Frontal cortex (tissue), 4 donors: ENCODE measurements at places on chromosomes 1 and 21.

- no peak for DNase-seq
Observed at GRCh38 chr1:90924982-90925381, 96.9 kb downstream of the ZNF644 start.

DNA sequence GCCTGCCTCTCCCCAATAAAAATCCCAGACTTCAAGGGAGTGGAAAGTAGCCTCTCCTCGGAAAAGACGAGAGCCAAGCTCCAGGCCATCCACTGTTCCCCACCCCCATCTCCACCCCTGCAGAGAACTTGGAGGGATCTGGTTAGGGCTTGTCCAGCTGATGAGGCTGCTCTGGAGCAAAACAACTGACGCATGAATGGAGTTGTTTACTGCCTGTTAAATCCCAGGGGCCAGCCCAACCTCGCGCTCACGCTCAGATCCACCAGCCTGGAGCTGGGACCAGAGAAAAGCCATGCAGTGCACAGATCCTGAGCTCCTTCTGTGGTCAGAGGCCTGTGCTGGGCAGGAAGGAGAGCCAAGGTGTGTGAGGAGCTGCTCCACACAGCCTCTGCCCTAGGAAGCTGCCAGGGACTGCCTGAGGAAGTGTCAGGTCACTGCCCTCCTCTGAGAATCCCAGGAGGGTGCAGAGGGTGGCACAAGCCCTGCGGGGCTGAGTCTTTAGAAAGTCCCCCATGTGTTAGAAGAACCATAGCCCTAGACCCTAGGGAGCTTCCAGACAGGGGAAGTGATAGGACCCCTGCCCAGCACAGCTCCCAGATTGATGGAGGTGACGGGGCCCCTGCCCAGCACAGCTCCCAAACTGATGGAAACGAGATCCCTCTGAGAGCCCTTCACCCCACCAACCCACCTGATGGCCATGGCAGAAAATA, 109.0 kb upstream of the IPO9 start:
- DNase-seq: no peak

GRCh38 chr1:241551759-241552638, 19.8 kb downstream of the KMO start:
- no peak for DNase-seq

GRCh38 chr21:27083144-27083543, 116.3 kb upstream of the ADAMTS5 start:
- DNase-seq: no peak

DNA sequence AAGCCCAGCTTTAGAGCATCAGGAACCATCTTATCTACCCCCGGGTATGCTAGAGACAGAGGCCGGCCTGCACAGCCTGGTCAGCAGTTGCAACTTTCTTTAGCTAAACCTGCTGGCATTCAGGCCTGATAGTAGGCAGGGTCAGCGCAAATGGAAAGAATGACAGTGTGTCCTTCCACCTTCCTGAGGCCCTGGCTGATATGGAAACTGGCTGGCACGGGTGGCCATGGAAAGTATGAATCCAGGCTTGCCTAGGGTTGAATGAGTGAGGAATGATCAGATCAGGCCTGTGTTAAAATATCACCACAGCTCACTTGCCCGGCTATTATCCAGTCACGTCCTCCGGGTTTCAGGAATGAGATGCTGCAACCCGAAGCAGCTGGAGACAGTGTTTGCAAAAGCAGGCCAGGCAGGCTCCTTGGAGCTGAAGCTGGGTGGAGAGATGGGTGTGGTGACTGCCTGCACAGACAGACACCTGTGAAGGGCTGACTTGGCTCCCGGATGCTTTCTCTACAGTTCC, 34.7 kb downstream of the RCAN1 start:
- DNase-seq: no peak

GRCh38 chr1:228555074-228555994, 68.2 kb downstream of the RNF187 start:
- no peak for DNase-seq

- DNase-seq: no peak
Observed at GRCh38 chr1:10132852-10133251, 77.5 kb upstream of the KIF1B start.

DNA sequence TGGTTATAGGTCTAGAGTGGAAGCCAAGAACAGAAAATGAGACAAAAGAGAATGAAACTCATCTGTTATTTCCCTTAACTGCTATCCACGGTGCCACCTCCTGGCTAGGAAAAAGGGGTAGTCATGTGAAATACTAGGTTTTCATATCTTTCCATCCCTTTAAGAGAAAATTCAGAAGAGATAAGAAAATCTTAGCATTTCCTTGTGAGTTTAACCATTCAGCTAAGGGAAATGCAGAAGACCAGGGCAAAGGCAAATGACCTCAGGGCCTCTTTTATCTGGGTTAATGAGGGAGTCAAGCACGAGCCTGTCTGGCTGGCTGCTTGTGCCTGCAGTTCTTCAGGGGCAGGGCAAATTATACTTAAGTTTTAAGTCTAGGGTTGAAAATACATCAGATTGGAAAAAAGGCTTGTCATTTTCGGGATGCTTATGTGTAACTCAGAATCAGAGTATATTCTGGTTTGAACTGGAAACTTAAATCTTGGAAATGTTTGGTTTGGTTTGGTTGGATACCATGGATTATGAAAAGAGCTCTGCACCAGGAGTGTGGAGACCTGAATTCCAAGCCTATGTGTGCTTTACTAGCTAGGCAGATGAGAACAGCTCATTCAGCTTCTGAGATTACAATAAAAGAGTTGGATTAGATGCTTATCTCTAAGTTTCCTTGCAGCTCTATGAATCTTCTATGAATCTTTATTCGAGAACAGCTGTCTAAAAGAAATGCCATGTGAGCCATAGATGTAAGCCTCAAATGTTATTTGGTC, 19.9 kb downstream of the NIBAN1 start:
- DNase-seq: no peak

DNA sequence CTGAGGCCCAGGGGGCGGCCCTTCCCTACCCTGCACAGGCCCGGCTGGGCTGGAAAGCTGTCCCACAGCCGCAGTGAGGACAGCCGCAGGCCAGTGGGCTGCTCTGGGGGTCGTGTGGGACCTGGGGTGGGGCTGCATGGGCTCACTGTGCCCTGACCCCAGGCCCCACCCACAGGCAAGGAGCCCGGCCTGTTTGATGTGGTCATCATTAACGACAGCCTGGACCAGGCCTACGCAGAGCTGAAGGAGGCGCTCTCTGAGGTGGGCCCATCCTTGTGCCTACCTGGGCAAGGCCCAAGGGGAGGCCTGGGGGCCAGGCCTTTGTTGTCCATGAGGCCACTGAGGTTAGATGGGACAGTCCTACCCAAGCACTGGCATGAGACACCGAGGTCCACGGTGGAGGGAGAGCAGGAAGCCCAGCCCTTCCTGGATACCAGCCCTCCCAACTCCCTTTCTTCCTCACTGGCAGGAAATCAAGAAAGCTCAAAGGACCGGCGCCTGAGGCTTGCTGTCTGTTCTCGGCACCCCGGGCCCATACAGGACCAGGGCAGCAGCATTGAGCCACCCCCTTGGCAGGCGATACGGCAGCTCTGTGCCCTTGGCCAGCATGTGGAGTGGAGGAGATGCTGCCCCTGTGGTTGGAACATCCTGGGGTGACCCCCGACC, 1.4 kb upstream of the GJC2 start:
- no peak for DNase-seq

GRCh38 chr1:162548170-162548569, 13.4 kb upstream of the UAP1 start:
- no peak for DNase-seq

DNA sequence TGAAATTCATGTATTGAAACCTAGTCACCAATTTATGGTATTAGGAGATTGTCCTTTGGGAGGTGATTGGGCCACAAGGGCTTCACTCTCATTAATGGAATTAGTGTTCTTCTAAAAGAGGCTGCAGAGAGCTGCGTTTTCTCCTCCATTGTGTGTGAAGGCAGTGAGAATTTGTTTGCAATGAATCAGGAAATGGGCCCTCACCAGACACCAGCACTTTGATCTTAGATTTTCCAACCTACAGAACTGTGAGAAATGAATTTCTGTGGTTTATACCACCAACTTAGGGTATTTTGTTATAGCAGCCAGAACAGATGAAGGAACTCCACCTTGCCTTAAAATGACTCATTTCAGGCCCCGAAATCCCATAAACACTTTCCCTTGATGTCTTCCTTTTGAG, 544.2 kb downstream of the RWDD3 start:
- DNase-seq: no peak

DNA sequence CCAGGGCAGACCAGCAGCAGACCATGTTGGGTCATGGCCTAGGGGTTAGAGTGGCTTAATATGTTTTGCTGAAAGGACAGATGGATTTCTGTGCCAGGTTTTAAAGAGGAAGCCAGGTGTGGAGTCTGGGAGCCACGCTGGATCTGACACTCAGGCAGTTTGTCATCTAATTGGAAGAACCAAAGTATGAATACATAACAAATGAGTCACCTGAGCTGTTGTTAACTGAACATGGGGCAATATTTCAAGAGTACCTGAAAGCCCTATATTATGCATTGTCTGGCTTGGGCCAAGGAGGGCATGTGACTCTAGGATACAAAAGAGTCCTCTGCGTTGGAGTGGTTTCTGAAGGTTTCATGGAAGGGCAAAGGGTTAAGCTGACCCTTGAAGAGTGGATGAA, 70.6 kb downstream of the LMO4 start:
- DNase-seq: no peak

DNA sequence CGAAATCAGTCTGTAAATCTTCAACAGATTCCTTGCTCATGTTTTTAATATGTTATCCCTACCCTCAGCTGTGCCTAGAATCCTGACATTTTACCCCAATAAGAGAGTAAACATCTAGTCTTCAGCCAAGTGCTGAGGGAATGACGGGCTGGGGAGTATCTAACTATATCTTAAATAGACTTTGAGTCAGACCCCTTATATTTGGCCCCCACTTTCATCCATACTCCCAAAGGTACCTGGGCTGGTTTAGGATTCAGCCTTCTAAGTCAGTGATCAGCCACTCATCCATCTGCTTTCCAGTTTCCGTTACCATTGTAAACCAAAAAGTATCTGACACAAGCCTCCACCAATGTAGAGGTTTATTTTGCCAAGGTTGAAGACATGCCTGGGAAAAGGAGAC, 36.1 kb upstream of the CNIH3 start:
- no peak for DNase-seq

DNA sequence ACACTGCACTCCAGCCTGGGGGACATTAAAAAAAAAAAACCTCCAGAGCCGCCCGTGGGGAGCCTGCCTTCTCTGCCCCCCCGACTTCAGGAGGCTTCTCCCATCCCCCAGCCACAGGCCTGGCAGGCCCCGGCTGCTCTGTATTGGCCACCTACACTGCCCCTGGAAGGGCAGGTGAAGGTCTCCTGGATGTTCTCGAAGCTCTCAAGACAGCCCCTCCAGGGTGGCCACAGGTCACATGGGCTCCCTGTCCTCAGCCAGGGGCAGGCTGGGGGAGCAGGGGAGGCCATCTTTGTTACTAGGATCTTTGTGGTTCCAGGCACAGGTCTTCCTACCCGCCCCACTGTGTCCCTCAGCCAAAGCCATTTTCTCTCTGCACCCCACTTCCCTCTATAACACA, 32.8 kb downstream of the PADI6 start:
- no peak for DNase-seq

- no peak for DNase-seq
Observed at GRCh38 chr1:225845571-225846259, 35.8 kb downstream of the EPHX1 start.

GRCh38 chr1:173117108-173117633, 66.4 kb upstream of the TNFSF18 start:
- DNase-seq: no peak

DNA sequence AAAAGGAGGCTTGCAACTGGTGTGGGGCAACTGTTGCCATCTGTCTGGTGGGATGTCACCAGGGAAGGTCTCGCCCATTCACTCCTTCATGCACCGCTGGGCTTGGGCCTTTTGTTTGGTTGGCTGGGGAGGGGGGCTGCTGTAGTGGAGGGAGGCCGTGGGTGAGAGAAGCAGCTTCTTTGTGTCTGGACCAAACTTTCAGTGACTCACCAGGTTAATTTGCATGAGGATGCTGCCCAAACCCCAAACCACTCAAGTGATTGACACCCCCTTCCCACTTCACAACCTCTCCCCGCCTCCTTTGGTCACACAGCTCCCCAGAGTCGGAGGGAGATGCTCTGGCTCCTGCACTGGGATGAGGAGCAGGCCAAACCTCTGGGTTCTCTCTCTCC, 19.7 kb downstream of the BTG2 start:
- DNase-seq: peak; percentile 40

DNA sequence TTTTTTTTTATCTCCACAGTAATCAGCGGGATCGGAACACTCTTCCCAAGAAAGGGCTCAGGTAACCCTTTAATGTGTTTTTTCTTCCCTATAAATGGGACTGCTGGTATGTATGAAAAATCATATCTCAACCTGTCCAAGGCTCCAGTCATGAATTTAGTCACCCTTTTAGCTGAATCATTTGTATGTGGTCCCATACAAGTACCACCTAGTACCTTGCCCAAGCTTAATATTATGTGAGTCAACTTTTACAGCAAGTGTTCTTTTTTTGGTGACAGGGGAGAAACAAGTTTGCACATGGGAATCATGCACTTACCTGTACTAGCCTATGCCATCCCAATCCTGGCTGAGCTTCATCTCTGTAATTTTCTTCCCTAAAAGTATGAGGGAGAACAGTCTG, 43.7 kb upstream of the IPO9 start:
- no peak for DNase-seq

GRCh38 chr1:234956821-234957329, 171.8 kb downstream of the TOMM20 start:
- DNase-seq: no peak

DNA sequence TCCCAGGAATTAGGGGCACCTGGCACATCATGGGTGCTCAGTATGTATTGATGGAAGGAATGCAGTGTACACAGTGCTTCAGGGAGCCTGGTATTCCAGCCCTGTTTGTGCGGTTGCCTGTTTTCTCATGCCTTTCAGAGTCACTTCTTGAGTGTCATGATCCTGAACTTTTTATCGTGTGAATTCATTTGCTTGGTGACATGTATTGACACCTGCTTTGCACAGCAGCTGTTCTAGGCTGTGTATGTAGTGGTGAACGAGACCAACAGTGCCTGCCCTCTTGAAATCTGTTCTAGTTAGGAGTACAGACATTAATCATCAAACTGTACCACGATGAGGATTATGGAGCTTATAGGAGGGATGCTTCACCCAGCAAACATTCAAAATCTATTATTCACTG, 6.1 kb downstream of the HTR6 start:
- DNase-seq: no peak

- DNase-seq: peak; percentile 70
Observed at GRCh38 chr1:9363061-9363471, 70.4 kb downstream of the SPSB1 start.

- no peak for DNase-seq
Observed at GRCh38 chr1:61659061-61659460, 65.9 kb downstream of the TM2D1 start.

- DNase-seq: no peak
Observed at GRCh38 chr1:223730479-223731132, 18.3 kb downstream of the CAPN2 start.

GRCh38 chr1:238187575-238187949, 296.8 kb upstream of the ZP4 start:
- DNase-seq: no peak

GRCh38 chr1:204941421-204942338, 71.0 kb downstream of the NFASC start:
- DNase-seq: peak; percentile 32

- DNase-seq: no peak
Observed at GRCh38 chr21:16642353-16642752, 870.5 kb upstream of the CXADR start.

GRCh38 chr21:39911286-39912199, 44.3 kb downstream of the PCP4 start:
- no peak for DNase-seq

GRCh38 chr1:223717695-223718363, 5.5 kb downstream of the CAPN2 start:
- DNase-seq: no peak

GRCh38 chr1:66809245-66809644, 8.2 kb upstream of the INSL5 start:
- no peak for DNase-seq
